ENCODE measurements at places on chromosomes 7 and 10.

DNA sequence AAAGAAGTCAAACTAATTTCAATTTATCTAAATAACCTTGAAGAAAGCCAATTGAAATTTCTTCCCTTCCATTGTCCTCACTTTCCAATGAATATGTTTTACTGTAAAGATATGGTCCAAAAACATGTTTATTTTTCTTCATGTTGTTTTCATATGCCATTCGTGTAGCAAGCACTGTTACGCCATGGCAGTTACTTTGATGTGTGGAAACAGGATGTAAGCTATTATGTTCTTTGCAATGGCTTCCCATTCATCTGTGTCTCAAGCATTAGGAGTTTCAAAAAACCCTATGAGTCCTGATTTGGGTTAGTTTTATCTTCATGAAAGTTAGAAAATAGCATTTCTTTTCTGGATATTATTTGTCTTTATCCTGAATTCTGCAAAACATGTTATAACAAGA lies 31.0 kb downstream of the GPR141 start:
- no peak for DNase-seq

DNA sequence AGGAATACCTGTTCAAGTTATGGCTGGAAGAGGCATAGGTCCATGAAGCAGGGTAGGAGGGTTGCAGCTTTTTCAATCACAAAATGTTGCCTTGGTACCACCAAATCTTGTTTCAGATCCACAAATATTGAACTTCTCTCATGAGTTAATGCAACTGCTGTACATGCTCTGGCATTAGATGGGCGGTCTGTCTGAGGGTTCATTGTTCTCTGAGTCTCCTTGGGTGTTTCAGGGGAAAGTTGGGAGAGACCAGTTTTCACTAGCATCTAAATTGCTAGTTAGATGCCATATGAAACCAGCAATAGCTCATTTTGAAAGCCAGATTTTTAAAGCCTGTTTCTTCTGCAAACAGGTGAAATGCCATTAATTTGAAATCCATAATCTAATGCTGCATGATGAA lies 27.8 kb upstream of the ELMO1 start:
- no peak for DNase-seq

- no peak for DNase-seq
Observed at GRCh38 chr10:81108516-81109199, 571.0 kb downstream of the SH2D4B start.

DNA sequence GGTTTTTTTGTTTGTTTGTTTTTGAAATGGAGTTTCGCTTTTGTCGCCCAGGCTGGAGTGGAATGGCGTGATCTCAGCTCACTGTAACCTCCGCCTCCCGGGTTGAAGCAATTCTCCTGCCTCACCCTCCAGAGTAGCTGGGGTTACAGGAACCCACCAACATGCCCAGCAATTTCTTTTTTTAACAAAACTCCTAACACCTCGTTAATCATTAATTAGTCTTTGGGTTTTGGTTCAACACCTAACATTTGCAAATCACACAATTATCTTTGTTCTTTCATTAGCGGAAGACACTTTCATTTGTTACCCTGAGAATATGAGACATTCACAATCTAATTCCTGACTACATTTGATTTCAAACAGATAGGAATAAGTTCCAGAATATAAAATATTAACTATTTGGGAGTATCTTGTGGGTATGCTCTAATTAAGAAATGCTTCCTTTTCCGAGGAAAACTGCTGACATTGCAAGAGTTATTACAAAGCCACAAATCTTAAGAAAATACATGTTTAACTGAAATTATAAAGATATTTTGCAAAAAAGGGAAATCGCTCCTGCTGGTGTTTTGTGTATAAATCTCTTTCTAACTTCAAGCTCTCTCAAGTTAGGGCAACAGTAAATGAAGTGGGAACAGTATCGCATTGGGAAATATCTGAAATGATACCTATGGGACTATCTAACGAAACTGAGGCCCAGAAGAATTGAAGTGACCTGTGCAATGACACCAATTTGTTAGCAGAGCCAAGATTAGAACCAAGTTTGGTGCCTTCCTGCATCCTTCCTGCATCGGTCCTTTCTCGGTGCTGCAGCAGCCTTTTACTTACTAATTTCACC lies 1.2 kb upstream of the LSM8 start:
- DNase-seq: no peak

DNA sequence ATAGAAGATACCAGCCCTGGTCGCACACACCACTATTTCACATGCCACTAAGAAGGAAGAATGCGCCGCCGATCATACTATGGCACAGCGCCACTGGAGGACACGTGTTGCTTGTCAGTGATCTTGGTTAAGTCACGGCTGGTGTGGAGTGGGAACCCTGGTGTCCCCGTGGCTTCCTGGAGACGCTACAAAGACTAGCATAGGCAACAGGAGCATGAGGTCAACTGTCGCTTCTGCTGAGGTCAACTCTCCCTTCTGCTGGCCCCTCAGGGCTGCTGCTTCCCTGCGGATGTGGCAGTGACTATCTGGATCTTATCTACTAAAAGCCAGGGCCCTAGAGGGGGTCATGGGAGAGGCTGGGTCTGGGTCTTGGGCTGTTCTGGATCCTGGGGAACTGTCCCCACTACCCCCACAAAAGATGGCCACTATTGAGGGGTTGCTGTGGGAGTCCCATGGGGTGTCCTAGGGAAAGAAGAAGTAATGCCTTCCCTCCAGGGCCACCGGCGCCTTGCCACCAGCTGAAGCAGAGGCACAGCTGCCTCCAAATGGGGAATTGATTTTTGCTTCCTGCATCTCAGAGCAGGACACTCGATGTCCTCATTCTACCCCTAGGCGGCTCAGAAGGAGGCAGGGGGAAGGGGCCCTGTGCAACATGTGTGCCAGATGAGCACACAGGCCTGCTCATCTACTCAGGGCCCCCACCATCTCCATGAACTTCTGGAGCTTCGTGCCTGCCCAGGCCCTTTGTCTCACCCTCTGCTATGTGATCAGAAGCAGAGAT lies 76.6 kb upstream of the PPIF start:
- no peak for DNase-seq

- DNase-seq: no peak
Observed at GRCh38 chr7:116861717-116862116, 670 bp upstream of the CAPZA2 start.

- DNase-seq: no peak
Observed at GRCh38 chr10:117242463-117242832, 1.5 kb downstream of the SLC18A2 start.

DNA sequence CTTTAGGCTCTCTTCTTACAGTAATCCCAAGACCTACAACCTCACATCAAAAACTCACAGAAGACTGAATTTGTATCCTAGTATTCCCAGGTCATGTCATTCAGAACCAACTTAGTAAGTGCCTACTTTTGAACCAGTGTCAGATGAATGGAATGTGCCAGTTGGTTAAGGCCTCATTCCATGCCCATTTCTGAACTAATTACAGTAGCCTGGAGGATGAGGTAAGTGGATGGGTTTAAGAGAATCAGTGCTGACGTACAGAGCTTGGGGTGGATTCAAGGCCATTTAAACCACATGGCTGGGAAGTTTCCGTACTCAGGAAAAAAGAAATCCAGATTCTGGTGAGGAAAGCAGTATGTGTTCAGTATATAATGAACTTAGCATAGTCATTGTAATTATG lies 21.9 kb upstream of the FOXP2 start:
- no peak for DNase-seq

- DNase-seq: no peak
Observed at GRCh38 chr7:1839701-1840100, 169.6 kb downstream of the ELFN1 start.

GRCh38 chr10:117132751-117133231 lies 5.3 kb downstream of the VAX1 start:
- DNase-seq: no peak

DNA sequence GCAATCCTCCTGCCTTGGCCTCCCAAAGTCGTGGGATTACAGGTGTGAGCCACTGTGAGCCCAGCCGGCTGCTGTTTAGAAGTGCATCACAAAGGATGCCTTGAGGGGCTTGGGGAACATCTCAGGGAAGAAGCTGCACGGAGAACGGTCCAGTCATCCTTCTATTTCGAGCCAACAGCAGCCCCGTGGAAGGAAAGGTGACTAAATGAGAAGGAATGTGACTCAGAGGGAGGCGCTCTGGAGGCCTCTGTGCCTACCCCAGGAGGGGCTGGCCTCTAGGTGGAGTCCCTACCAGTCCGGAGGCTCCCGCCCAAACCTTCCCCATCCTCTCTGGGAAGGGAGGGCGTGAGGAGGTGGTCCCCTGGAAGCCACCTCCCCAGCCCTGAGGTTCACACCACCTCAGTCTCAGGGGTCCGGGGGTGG lies 76.2 kb downstream of the CTBP2 start:
- DNase-seq: peak; percentile 95

- DNase-seq: peak; percentile 6
Observed at GRCh38 chr10:132544744-132545658, 7.4 kb downstream of the INPP5A start.

DNA sequence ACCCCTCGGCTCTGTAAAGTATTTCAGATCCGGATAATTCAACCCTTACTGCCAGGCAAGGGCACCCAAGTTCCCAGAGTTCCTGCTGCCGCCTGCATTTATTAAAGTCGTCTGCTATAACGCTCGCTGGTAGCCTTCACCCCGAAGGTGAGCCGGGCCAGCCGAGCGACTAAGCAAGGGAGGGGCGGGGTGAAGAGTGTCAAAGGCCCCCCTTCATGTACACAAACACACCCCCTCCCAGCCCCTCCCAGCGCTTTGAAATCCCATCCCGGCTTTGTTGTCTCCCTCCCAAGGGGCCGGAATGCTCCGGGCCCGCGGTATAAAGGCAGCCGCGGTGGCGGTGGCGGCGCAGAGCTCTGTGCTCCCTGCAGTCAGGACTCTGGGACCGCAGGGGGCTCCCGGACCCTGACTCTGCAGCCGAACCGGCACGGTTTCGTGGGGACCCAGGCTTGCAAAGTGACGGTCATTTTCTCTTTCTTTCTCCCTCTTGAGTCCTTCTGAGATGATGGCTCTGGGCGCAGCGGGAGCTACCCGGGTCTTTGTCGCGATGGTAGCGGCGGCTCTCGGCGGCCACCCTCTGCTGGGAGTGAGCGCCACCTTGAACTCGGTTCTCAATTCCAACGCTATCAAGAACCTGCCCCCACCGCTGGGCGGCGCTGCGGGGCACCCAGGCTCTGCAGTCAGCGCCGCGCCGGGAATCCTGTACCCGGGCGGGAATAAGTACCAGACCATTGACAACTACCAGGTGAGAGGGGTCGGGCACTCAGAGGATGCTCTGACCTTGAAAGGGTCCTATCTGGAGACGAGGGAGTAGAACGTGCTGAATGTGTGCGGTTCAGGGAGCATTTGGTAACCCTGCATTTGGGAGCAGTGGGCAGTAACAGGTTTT lies at the start of gene DKK1:
Gene DKK1, plus strand, starts transcription at position 349 of the 889 bp plus-strand sequence. Its CDS starts 154 bp downstream, at position 503.
- peak; percentile 52 for DNase-seq

DNA sequence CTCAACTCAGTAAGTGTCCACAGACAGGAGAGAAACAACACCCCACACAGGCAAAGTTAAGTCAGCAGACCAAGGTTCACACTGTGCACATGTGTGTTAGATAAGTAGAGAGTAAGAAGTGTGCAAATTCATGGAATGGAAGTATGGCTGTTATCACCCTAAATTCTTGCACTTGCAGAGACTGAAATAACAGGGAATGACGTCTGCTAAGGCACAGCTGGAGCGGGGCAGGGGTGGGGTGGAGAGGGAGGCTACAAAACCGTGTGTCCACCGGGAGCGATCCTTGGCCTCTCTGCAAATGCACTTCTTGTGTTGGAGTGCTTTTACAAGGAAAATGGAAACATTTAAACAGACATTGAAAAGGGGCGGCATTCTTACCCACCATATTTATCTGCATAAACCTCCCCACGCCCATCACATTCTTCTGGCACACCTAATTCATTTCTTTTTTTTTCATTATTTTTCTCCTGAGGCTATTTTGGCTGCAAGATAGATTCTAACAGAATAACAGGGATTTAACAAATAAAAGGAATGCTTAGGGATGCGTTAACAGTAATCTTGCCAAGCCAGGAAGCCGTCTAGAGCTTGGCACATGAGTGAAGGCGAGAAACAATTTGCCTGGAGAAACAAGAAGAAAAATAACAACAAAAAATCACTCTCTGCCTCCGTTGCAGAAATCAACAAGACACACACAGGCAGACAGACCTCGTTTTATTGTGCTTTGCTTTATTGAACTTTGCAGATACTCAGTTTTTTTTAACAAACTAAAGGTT lies 30.1 kb downstream of the TNS3 start:
- no peak for DNase-seq

- DNase-seq: no peak
Observed at GRCh38 chr7:41010418-41010817, 692.5 kb downstream of the INHBA start.

GRCh38 chr7:23810099-23810498 lies 100.1 kb downstream of the STK31 start:
- DNase-seq: no peak

- DNase-seq: no peak
Observed at GRCh38 chr10:112098682-112099081, 84.9 kb downstream of the GPAM start.

- no peak for DNase-seq
Observed at GRCh38 chr7:45171946-45172345, 14.4 kb downstream of the RAMP3 start.

DNA sequence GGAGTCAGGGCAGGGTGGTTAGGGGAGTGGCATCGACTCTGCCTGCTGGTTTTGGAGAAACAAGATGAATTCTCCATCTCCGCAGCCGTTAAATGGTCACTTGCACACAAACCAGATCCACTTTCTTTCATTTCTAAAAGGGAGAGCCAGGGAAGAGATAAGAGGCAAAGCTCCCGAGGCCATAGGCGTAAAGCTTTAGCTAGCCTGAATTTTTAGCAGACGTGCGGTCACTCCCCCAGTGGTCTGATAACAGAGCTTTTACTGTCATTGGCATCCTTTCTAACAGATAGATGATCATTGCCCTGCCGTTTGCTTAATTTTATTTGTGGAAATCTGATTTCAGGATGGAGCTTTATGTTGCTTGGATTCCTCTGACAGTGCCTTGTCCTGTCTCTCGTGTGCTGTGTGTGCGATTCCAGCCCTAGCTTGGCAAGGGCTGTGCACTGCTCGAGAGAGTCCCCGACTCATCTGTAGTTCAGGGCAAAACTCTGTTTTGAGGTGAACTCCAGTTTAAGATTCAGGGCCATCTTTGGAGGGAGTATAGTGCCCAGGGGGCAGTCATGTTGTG lies 62.5 kb downstream of the GATA3 start:
- no peak for DNase-seq

GRCh38 chr7:26587536-26587935 lies 276.9 kb downstream of the SKAP2 start:
- no peak for DNase-seq

- DNase-seq: no peak
Observed at GRCh38 chr10:85946713-85947326, 419.8 kb downstream of the GRID1 start.

DNA sequence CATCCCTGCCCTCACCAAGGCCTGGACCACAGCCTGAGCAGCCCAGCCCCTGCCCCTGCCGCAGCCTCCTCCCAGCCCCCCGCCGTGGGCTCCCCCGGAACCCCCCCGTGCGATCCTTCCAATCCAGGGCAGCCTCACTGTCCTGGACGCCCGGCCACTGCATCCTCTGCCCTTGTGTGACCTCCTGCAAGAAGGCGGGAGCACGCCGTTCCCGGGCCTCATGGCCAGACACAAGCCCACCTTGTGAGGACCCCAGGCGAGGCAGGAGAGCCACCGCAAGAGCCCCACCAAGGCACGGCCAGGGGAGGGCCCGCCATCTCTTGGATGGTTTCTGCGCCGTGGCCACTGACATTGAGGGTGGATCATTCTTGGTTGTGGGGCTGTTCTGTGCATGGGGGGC lies 7.8 kb upstream of the LFNG start:
- DNase-seq: no peak
